NCI-H1694 (cell line): ENCODE measurements at places on chromosomes 3 and 15.

DNA sequence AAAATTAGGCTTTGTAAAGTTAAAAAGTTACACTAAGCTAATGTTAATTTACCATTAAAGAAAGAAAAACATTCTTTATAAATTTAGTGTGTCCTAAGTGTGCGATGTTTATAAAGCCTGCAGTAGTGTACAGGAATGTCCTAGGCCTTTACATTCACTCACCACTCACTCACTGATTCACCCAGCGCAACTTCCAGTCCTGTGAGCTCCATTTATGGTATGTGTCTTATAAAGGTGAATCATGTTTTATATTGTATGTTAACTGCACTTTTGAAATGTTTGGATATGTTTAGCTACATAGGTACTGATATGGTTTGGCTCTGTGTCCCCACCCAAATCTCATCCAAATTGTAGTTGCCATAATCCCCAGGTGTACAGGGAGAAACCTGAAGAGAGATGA, 549.7 kb upstream of the EPHA6 start:
- DNase-seq: no peak

- DNase-seq: no peak
These were observed 41.7 kb upstream of the ADAMTS17 start for GRCh38 chr15:100383302-100384107.

- no peak for DNase-seq
These were observed 71.8 kb upstream of the GATM start for GRCh38 chr15:45449916-45450867.

GRCh38 chr15:69159805-69160140, 662 bp upstream of the GLCE start:
- peak; percentile 66 for DNase-seq

GRCh38 chr15:90710436-90711027, 6.6 kb upstream of the BLM start:
- no peak for DNase-seq

- DNase-seq: no peak
These were observed 83.6 kb upstream of the XCR1 start for GRCh38 chr3:46110701-46111493.

GRCh38 chr15:76575679-76576078, 239.1 kb downstream of the ISL2 start:
- DNase-seq: no peak

DNA sequence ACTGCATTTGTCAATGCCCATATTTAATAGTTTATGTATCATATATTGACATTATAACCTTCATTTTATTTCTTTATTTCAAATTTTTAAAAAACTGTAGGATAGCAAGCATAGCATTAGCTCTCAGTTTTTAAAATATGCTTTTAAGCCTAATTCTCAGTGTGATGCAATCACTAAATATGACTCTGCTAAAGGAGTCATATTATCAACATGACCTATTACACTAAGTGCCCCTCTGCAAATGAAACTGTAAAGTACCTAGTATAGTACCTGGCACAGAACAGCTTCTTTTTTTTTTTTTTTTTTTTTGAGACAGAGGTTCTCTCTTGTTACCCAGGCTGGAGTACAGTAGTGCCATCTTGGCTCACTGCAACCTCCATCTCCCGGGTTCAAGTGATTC, 179.4 kb upstream of the CGNL1 start:
- no peak for DNase-seq

GRCh38 chr3:128549283-128550112, 56.5 kb upstream of the GATA2 start:
- DNase-seq: no peak

GRCh38 chr3:183491109-183491922, 62.9 kb upstream of the MCF2L2 start:
- DNase-seq: no peak

DNA sequence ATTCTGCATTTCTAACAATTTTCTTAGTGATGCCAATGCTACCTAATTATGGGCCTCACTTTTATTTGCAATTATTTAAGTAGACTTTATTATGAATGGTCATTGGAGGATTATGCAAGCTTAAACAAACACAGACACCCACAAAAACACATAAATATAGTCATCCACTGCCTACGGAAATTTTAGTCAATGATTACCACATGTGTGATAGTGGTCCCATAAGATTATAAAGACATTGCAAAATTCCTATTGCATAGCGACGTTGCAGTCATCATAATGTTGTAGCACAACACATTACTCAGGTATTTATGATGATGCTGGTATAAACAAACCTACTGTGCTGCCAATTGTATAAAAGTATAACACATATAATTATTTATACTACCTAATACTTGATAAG, 247.8 kb upstream of the ALCAM start:
- no peak for DNase-seq

- DNase-seq: no peak
These were observed 71.8 kb downstream of the CPNE4 start for GRCh38 chr3:131962982-131963381.

DNA sequence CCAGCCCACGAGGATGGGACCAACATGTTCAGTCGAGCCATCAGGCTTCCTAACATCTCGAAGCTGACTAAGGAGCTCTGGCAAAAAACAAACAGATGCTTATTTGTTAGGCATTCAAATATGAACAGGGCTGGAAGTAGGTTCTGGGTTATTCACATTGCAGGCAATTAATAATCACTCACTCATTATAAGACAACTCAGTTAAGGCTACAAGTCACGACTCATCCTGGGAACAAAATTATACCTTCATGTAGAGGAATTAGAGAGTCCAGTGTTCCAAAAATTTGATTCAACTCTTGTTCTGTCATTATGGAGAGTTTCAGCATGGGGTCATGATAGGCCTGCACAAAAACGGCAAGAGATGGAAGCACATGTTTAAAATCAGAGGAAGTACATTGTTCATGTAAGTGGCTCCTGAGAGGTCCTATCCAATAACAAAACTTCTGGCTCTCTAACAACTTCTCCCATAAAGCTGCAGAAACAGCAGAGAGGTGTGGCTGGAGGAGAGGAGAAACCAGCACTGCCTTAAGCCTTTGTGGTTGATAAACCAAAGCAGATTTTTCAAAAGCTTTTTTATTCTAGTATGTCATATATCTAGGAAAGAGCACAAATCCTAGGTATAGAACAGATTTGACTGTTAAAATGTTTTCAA, 50.6 kb downstream of the ARHGEF3 start:
- DNase-seq: no peak

DNA sequence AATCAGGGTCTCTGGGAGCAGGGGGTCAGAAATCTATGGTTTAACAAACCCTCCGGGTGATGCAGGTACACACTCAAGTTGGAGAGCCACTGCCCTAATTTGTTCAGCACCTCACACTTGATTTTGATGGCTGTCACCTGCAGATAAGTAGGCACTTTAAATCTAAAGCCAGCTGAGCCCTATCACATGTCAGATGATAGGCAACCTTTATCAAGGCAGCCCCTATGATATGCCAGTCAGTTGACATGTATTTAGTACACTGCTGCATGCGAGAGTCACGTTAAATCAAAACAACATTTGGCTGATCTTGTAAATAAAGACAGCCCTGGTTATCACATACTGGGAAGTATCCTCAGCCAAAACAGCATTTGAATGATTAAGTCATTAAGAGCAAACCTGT, 104.4 kb upstream of the MCTP2 start:
- DNase-seq: no peak

GRCh38 chr3:52297242-52298148, 9.9 kb downstream of the GLYCTK start:
- DNase-seq: no peak

GRCh38 chr3:105414841-105415240, 48.1 kb downstream of the ALCAM start:
- DNase-seq: no peak

GRCh38 chr3:33186524-33187367, 31.9 kb downstream of the SUSD5 start:
- no peak for DNase-seq

DNA sequence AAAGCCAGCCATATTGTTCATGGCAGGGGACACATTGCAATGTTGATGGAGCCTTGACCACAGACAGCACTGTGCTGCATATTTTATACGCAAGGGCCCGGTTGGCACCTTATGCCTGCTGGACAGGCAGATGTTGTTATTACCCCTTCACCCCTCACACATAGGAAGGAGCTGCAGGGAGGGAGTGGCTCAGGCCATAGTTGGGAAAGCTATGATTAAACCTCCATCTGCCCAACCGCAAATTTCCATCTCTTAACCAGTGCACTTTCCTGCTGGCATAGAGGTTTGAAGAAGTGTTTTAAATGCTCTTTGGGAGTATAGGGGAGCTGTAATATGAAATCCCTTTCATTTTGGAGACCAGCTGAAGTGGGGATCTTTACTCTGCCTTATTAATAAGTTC, 224.7 kb downstream of the CACNA2D3 start:
- DNase-seq: no peak

DNA sequence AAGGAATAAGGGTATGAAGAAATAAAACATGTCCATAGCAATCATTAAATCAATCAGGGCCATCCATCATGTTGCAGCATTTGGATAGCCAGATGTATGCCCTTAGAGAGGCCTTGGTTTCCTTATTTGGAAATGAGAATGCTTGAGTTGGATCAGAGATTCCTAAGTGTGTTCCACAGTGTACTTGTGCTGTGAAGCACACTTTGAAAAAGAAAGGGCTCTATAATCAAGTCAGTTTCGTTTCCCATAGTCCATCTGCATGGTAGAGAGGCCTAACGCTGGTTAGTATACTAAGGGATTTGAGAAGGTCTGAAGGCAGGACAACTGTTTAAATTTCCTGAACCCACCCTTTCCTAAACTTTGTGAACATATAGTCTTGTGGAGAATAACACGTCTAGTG, 30.9 kb downstream of the RBMS3 start:
- DNase-seq: no peak

GRCh38 chr3:127000761-127001160, 17.8 kb downstream of the PLXNA1 start:
- DNase-seq: no peak

DNA sequence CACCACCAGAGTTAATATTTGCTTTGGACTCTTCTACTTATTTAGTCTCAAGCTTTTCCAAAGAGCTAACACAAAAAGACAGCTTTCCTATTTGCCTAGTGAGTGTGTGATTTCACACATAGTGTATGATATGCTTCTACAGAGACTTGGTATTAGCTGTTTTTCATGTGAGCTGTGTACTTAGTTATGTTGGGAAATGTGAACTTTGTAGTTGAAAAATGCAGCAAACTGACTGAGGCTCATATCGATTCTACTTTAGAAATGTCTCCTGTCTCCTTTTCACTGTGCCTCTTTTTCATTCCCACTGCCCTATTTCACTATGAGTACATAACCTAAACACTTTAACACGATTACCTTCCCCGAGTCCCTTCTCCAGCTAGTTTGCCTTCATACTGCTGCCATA, 136.5 kb downstream of the ALCAM start:
- DNase-seq: no peak

GRCh38 chr3:107939691-107940442, 151.0 kb downstream of the CD47 start:
- no peak for DNase-seq

DNA sequence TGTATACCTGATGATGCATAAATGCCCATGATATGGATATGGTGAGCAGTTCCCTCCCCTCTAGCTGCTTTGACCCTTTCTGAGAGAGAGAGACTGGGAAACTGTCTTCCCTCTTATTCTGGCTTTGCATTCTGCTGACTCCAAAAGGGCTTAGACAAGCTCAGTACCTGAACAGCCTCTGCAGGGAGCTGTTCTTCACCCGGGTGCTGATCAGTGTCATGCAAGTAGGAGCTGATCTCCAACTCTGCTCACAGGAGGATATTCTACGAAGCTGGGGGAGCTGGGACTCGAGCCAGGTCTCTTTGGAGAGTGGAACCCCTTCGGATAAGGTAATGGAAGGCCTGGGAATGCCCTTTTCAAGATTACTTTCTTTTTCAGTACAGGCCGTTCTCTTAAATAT, 237.1 kb downstream of the RYR3 start:
- no peak for DNase-seq

GRCh38 chr3:481680-482079, 285.1 kb downstream of the CHL1 start:
- no peak for DNase-seq

- no peak for DNase-seq
These were observed 420 bp downstream of the SLC27A2 start for GRCh38 chr15:50182219-50183013.

DNA sequence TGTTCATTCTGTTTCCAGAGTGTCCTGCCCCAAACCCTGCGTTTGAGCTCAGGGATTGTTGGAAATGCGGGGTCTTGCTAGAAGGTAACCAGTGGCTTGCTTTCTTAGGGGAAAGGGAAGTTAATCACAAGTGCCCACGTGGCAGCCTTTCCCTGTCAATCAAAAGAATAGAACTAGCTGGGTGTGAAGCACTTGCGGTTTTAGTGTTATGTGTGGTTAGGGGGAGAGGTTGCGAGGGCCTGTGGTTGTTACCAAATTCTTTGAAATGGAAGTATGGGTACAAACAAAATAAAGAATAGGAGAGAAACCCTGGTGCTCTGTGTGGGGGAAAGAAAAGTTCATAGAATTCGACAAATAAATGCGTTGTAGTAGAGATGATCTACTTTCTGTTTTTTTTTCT, 67.6 kb downstream of the FNDC3B start:
- no peak for DNase-seq

DNA sequence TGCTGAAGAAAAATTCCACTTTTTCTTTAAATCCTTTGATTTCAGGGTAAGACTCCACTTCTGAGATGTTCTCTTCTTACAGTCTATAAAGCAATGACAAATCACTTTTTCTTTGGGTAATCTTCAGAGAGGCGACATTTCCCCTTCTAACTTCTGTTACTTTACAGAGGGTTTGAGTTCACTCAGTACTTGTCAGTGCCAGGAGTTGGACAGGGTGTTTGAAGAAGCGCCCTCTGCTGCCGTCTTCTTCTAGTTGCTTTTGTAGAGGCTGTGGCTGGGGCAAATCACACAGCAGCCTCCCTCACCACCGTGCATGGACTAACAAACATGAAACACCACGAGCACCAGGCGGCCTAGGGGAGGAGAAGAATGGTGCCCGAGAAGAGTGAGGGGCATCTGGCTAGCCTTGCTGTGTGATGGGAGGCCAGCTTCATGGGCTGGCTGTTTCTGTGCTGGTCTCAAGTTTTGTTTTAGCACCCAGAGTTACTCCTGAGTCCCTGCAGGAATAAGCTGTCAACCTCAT, at the start of gene CD80:
TSS of gene CD80 (minus strand) at position 174 of the 523 bp plus-strand sequence. CDS start 1,886 bp downstream, outside the sequence.
- DNase-seq: no peak

DNA sequence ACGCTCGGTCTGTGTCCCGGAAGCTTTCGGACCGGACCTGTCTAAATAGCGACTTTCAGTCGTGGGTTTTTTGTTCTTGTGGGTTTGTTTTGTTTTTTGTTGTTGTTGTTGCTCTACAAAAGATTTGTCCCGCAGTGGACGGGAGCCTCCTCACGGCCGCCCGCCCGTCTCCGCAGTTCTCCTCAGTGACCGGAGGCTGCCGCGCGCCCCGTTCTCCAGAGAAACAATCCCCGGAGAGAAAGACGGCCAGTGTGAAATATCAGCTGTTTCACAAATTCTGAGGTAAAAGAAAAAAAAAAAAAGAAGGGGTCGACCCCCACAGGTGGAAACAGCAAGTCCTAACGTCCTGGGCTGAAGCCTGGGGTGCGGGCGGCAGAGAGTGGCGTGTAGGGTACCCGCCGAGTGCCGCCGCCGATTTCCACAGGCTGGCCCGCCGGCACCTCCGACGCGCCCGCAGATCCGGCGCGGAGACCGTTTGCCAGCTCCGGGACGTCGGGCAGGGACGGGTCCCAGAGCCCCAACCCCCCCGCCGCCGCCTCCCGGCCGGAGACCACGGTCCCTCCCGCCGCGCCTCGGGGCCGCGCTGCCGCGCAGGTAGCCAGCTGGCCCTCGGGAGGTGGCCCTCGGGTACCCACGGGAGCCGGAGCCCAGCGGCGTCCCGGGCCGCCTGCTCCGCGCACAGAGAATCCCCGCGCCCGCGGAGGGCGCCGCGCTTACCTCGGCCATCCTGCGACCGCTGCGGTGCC, 478 bp downstream of the BNC1 start:
- no peak for DNase-seq

GRCh38 chr3:42007785-42008184, 45.9 kb upstream of the ULK4 start:
- no peak for DNase-seq
